Activated CD8-positive, alpha-beta T cell treated with anti-CD3 and anti-CD28 coated beads for 36 hours (primary cell): ENCODE measurements at places on chromosomes 7 and 10.
A peak's percentile ranks its signal among the peaks of the same experiment; 100 is the strongest.

DNA sequence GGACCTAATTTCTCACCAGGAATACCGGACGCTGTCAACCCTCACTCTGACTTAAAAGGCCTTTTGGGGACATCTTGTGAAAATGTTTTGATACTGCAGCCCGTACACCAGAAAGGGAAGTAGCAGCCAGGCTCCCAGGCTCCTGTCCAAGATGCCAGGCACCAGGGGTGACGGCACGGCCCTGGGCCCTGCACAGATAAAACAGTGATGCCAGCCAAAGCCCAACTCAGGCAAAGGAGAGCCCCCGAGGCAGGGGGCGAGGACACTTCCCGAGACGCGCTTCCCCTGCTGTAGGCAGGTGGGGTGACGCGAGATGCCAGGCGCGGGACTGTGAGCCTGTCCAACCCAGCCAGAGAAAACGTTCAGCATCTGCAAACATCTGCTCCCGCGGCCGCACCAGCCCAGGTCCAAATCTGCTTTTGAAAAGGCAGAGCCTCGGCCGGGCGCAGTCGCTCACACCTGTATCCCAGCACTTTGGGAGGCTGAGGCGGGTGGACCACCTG, 15.7 kb downstream of the ZFAND2A start:
- no peak for DNase-seq
- no peak overlapping the region for H3K27ac ChIP-seq
- no peaks in the 10 kb centered on the region for H3K27me3 ChIP-seq
- H3K4me1 ChIP-seq, result peaks cover 5% of the 10 kb centered on the region

DNA sequence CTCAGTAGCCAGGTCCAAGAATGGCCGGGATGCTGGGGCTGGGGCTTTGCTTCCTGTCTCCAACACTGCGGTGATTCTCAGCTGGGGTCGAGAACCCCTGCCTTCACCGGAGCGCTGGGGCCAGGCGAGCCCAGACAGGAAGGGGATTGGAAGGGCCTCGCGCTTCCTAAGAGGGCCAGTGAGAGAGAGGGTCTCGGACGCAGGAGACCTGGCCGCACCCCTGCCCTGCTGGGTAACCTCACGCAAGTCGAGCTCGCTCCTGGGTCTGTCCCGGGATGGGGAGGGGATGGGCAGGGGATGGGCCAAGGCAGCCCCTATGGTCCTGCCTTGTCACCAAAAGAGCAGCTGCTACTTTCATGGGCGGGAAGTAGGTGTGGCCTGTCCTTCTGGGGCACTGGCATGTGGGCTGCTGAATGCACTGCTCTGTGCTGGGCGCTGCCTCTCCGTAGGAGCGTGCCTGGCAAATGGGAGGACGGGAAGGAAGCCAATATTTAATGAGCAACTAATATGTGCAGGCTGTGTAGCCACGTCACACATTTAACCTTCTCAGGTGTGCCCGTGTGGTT, 20.0 kb downstream of the KCNK18 start:
- peaks cover 7% of the 10 kb centered on the region for H3K4me1 ChIP-seq
- H3K4me3 ChIP-seq, result peak overlapping the region; percentile 70
- peak; percentile 43 for DNase-seq
- no peak overlapping the region for H3K27ac ChIP-seq
- peaks cover 30% of the 10 kb centered on the region for H3K27me3 ChIP-seq

DNA sequence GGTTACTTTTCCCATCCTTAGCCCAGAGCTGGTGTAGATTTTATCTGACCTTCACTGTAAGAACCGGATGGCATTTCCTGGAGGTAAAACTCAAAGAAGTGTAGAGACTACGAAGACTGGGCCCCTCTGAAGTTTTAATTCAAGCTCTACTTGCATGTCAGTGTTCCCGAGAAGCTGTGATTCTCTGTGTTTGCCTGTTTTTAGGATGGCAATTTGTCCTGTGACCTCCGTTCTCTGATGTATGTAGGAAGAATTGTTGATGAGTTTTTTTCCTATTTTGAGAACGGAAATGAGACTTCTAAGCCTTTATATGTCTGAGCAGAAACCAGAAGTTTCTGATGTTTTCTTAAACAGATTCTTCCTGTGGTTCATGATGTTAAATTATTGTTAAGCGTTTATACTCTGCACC, 94.1 kb downstream of the CDCA7L start:
- no peak for DNase-seq
- peaks cover 20% of the 10 kb centered on the region for H3K4me1 ChIP-seq

DNA sequence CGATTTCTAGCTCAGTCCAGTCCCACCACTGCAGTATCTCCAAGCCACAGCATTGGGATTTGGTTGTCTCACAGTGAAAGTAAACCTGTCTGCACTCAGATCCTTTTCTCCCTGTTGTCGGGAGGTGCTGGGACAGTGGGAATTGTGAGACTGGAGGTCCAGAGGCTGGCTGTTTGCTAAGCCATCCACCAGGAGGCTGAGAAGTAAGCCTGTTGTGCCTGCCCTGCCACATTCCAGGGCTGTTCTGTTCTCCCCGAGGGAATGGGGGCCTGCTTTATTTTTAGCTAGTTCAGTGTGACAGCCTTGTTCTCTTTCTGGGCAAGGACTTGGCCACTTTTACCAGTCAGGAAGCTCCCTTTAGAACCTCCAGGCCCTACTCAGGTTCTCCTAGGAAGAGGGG, 54.9 kb downstream of the HK1 start:
- no peak overlapping the region for H3K27ac ChIP-seq
- H3K4me3 ChIP-seq, result no peak overlapping the region
- H3K27me3 ChIP-seq, result no peaks in the 10 kb centered on the region
- peaks cover 48% of the 10 kb centered on the region for H3K36me3 ChIP-seq
- DNase-seq, result no peak

DNA sequence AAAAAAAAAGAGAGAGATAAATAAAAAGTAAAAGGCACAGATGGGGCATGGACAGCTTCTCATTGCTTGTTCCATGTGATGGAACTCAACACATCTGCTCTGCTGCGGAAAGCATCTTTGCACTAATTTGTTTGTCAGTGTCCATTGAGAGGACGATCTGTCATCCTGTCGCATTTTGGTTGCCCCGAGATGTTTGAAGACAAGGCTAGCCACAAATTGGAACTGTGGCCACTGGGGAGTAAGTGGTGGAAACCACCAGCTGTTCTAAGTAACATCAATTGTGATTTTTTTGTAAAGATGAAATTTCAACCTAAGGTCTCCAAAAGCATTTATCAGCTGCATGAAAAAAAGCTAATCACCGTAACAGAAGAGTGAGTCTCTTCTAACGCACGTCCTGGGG, 312.7 kb downstream of the ADARB2 start:
- DNase-seq, result no peak
- H3K27me3 ChIP-seq, result peaks cover 10% of the 10 kb centered on the region
- no peak overlapping the region for H3K27ac ChIP-seq
- no peaks in the 10 kb centered on the region for H3K36me3 ChIP-seq
- no peak overlapping the region for H3K4me3 ChIP-seq

DNA sequence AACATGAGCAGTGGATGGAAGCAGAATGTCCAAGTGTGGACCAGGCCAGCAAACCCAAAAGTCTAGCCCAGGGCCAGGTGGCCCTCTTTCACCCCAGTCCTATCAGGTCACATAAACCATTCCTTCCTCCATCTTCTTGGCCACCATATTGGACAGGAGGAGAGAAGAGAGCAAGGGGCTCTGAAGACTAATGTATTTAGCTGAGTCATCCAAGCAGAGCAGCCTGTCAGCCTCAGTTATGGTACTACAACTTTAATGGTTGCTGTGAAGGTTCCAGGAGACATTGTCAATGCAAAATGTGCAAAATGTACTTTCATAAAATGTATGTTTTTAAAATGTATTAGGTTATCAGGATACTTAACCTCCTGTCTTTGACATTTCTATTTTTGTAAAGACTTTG, 159.5 kb downstream of the GPAM start:
- no peak for DNase-seq
- no peaks in the 10 kb centered on the region for H3K36me3 ChIP-seq
- no peak overlapping the region for H3K4me3 ChIP-seq
- no peak overlapping the region for H3K27ac ChIP-seq
- no peaks in the 10 kb centered on the region for H3K4me1 ChIP-seq

DNA sequence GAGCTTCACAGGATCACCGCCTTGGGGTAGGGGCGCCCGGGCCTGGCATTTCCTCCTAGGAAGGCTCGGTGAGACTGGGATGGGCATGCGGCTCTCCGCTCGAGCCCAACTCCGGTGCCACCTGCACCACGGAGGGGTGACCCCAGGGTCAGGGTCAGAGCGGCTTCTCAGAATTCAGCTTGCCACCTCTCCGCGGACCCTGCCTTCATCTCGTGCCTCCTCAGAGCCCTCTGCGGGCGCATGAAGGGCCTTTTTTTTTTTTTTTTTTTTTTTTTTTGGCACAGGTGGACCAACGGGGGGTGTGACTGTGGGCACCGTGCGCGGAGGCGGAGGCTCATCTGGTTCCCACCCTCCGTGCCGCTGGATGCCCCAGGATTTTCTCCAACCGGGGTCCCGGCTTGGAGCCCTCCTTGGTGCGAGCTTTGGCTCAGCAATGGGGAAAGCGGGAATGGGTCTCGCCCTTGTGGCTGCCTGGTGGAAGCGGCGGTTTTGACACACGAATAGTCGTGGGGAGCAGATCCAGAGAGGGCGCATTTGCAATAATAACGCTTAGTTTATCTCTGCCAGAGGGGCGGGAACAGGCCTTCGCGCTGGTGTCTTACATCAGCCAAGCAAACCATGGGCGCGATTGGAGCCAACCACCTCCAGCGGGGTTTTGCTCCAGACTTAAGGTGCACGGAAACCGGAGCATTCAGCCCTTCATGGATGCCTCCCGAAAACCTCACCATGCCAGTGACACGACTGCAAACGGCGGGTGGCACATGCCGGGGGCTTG, 5.0 kb upstream of the TNRC18 start:
- H3K27me3 ChIP-seq, result peaks cover 71% of the 10 kb centered on the region
- H3K27ac ChIP-seq, result no peak overlapping the region
- peaks cover 26% of the 10 kb centered on the region for H3K4me1 ChIP-seq
- peaks cover 5% of the 10 kb centered on the region for H3K36me3 ChIP-seq
- H3K4me3 ChIP-seq, result no peak overlapping the region

DNA sequence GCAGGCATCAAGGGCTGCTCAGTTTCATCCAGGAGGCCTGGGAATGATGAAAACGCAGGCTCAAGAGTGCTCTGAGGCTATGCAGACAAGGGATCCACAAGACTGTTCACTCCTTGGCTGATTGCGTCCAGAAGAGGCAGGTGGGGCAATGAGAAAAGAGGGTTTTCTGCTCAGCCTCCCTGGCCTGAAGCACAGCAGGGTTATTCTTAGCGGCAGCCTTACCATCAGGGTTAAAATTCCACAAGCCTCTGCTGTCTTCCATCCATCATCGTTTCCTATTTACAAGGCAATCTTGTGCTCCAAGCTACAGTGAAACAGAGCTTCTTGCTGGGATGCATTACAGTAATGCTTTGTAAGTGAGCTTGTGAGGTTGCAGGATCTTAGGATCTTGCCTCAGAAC, 129.4 kb upstream of the SHH start:
- H3K4me1 ChIP-seq, result peaks cover 17% of the 10 kb centered on the region
- H3K27me3 ChIP-seq, result peaks cover 7% of the 10 kb centered on the region
- no peak overlapping the region for H3K27ac ChIP-seq
- no peaks in the 10 kb centered on the region for H3K36me3 ChIP-seq
- H3K4me3 ChIP-seq, result no peak overlapping the region

DNA sequence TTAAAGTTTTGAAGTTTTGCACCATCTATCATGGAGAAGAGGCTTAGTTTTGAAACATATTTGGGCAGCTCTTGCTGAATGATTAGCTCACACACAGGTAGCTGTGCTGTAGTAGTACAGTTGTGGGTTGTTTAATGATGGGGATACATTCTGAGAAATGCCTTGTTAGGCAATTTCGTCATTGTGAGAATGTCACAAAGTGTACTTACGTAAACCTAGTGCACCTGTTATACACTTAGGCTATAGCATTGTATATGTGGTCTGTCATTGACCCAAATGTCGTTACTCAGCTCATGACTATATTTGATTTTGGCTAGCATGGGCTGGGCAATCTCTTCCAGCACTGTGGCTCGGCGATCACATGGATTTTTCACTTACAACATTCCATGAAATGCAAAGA, 247.2 kb upstream of the IGFBP3 start:
- no peaks in the 10 kb centered on the region for H3K27me3 ChIP-seq
- no peaks in the 10 kb centered on the region for H3K4me1 ChIP-seq
- no peak overlapping the region for H3K27ac ChIP-seq
- no peak for DNase-seq
- no peak overlapping the region for H3K4me3 ChIP-seq

GRCh38 chr7:90864088-90864487, 268.0 kb downstream of the CDK14 start:
- no peaks in the 10 kb centered on the region for H3K36me3 ChIP-seq
- H3K4me3 ChIP-seq, result no peak overlapping the region
- DNase-seq, result no peak
- H3K27ac ChIP-seq, result no peak overlapping the region
- no peaks in the 10 kb centered on the region for H3K4me1 ChIP-seq

DNA sequence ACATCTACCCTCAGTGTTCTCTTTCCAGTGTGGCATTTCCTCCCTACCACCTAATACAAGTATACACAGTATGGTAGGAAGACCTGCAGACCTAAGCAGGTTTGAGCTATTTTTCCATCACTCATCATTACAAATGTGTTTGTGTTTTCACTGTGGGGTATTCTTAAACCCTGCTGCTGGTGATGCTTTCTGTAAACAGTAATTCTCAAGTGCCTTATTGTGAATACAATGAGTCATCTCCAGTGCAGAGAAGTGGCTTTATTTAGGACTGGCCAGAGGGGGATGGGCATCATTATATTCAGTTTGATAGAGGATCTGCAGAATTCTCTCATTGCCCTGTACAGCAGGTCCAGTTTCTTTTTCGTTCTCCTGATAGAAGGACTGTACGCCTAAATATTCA, 63.7 kb downstream of the GRM8 start:
- H3K36me3 ChIP-seq, result no peaks in the 10 kb centered on the region
- H3K27ac ChIP-seq, result no peak overlapping the region
- no peak for DNase-seq
- no peak overlapping the region for H3K4me3 ChIP-seq
- H3K4me1 ChIP-seq, result peaks cover 11% of the 10 kb centered on the region
- H3K27me3 ChIP-seq, result peaks cover 11% of the 10 kb centered on the region

DNA sequence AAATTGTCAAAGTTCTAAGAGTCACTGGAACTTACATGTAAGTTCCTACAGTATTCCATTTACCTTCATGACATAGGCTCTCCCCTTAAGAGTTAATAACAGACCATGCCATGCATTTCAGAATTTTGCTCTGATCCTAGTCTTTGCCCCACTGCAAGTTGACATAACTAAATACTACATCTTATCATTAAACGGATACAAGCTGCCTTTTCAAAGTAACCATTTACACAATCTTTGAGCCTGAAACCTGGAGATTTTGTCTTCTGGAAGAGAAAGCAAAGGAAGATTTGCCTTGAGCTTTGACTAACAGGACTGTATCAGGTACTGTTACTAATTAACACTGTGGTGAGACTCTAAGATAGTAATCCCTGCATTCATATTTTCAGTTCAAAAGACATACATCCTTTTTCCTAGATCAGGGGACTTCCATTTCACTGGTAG, 9.3 kb upstream of the AKR1D1 start:
- peaks cover 9% of the 10 kb centered on the region for H3K27me3 ChIP-seq
- no peak overlapping the region for H3K4me3 ChIP-seq
- H3K36me3 ChIP-seq, result no peaks in the 10 kb centered on the region
- H3K4me1 ChIP-seq, result no peaks in the 10 kb centered on the region

GRCh38 chr10:8315619-8316021, 261.1 kb downstream of the GATA3 start:
- no peak overlapping the region for H3K4me3 ChIP-seq
- no peaks in the 10 kb centered on the region for H3K27me3 ChIP-seq
- H3K4me1 ChIP-seq, result peaks cover 35% of the 10 kb centered on the region
- H3K27ac ChIP-seq, result peak overlapping the region; percentile 26
- DNase-seq, result no peak
- H3K36me3 ChIP-seq, result no peaks in the 10 kb centered on the region
